ENCODE measurements at places on chromosomes 12 and 14.

DNA sequence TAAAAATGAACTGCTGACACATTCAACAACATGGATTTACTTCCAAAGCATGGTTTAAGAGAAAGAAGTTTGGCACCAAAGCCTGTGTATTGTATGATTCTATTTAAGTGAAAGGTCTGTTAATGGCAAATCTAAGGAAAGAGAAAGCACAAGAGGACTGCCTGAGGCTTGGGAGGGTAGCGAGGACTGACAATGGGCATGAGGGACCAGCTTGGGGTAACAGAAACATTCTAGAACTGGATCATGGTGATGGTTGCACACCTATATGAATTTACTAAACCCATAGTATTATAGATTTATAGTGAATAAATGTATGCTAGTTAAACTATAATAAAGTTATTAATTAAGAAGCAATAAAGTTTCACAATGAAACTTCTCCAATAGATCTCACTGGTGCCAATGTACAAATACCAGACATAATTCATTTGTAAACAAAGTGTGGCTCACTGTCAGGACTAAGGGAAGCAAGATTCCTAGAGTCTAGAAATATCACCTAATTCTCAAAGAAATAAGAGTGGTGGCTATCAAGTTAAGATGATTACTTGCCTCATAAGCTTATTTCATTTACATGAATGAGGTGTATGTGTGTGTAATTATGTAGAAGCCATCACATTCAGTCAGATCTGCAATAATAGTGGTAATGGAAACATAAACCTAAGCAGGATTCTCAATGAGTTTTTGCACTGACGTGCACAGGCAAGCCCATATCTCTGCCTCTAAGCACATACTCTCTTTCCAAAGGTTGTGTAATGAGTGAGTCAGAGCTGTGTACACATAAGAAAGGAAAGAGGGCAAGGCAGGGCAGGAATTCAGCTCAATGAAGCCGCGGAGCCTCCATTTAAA is 353.4 kb downstream of the KCNH5 start:
- no peak for DNase-seq

DNA sequence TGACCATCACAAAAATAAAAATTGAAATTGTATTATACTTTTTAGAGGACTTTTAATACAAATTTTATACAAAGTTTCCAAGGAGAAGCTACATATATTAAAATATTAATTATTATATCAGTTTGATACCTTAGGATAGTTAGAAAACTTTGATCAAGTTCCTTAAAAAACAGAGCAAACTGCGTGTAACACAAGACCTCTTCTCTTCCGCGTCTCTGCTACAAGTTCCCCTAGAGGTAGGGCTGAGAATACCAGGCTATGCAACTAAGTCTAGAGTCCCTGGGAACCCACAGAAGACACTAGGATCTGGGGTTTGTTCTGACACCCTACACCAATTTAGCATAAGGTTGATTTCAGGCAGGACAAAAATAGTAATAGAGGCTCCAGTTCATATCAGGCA is 319.0 kb downstream of the FOXG1 start:
- no peak for DNase-seq

- no peak for DNase-seq
Measured at GRCh38 chr12:96751626-96752025, 155.4 kb upstream of the NEDD1 start.

DNA sequence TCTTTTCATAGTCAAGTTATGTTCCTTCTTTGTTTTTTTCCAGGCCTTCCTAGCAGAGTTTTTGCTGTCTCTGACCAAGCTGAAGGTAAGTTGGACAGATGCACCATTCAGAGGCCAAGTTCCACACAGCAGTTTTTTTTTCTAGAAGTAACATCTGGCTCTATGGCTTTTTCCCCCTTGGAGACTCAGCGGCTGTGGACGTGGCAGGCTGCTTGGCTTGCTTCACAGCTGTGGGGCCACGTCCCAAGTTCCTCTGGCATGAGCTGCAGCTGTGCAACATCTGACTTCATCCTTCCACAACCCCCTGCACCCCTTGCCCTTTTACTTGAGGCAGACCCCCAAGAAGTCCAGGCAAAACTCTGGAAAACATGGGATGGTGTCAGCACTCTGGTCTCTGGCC is 24.2 kb upstream of the RHOJ start:
- no peak for DNase-seq

- DNase-seq = no peak
Measured at GRCh38 chr14:102544046-102544746, 34.6 kb upstream of the ANKRD9 start.

GRCh38 chr12:132848521-132848920 is 19.9 kb upstream of the GOLGA3 start:
- DNase-seq = no peak

DNA sequence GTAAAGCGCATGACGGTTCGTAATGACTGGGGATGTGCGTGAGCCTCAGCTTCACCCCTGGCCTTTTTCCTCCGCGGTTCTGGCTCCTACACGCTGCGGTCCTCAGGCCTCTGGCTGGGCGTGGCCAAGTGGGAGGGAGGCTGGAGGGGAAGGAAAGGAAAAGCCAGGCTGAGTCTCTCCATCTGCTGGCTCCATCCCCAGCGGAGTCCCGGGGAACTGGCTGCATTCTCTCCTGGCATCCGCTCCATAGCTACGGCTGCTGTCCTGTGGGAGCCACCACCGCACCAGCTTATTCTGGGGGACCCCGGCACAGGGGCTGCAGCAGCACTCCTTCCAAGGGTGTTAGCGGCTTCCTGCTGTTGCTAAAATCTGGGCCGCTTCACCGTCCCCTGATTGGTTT is 68.2 kb upstream of the SLC24A4 start:
- DNase-seq = no peak

DNA sequence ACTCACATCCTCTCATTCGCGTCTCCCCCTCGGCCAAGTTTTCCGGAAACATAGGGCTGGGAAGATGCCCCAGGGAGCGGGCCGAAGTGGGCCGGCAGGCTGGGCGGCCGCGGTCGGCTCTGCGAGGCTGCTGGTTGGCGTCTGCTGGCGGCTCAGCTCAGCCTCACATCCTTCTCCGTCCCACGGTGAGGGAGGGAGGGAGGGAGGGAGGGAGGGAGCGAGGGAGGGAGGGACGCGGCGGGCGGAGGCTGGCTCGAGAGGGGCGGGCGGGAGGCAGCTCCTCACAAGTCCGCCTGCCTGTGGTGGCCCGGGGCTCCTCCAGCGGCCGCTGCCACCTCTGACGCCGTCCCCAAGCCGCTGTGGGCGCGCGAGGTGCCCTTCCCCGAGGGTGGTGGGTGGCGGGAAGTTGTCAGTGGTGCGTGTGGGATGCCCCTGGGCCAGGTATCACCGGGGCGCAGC is 93.8 kb downstream of the RFLNA start:
- peak; percentile 60 for DNase-seq

DNA sequence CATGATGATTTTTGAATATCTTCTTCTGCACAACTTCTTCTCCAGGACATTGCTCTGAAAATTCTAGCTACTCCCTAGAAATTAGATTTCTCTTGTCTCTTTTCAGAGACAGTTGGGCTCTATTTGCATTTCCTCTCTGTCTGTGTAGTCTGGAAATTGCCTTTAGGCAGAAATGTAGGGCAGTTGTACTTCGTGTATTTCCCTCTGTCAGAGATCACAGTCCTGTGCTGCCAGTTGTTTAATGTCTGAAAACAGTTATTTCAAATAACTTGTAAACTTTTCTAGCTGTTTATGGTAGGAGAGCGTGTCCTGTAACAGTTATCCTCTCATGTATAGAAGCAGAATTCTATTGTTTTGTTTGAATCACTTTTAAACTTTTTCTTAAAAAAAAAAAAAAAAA is 86.9 kb downstream of the TTLL5 start:
- no peak for DNase-seq

DNA sequence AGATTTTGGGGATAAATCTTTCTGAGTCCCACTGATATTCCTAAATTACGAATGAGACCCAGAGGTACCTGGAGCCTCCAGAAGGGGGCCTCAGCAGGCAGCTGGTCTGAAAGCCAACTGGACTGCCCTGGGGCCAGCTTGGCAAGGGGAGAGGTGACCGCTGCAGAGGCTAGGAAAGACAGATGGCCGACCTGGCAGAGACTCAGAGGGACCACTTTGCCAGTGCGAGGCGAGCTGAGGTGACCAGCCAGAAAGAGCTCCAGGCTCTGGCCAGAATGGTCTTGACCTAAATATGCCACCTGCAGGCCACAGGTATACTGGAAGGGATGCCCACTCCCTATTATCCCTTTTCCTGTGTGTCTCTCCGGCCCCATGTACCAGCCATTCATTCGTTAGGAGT is 256.8 kb upstream of the GARIN6 start:
- DNase-seq = no peak

GRCh38 chr14:56759094-56759493 is 51.2 kb downstream of the OTX2 start:
- no peak for DNase-seq

- DNase-seq = no peak
Measured at GRCh38 chr14:99675382-99675835, 8.7 kb upstream of the CYP46A1 start.

GRCh38 chr14:50062438-50063085 is 53.8 kb downstream of the VCPKMT start:
- DNase-seq = peak; percentile 80

GRCh38 chr12:76820888-76821482 is 57.1 kb downstream of the ZDHHC17 start:
- no peak for DNase-seq

GRCh38 chr12:14239350-14239934 is 126.0 kb upstream of the ATF7IP start:
- DNase-seq = peak; percentile 42

DNA sequence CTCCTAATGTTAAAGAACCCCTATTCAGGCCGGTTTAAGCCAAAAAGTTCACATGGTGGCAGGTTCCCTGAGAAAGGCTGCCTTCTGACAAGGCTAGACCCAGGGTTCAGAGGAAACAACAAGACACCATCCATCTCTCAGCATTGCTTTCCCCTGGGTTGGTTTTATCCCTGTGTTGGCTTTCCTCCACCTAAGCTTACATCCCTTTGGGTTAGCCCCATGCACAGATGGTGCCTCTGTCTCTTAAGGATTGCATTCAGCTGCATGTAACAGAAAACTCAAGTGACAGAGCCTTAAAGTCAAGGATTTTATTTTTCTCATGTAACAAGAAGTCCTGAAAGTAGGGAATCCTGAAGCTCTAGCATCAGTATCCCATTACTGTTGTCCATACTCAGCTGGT is 42.8 kb upstream of the RIN3 start:
- no peak for DNase-seq

GRCh38 chr14:94395888-94396574 is 7.6 kb upstream of the SERPINA1 start:
- no peak for DNase-seq

- DNase-seq = no peak
Measured at GRCh38 chr12:69685810-69686209, 13.3 kb downstream of the BEST3 start.
